Stimulated activated CD8-positive, alpha-beta memory T cell treated with anti-CD3 and anti-CD28 coated beads, Interleukin-4, amount 100 ng/mL, for 1 hour (primary cell): ENCODE measurements at places on chromosomes 13 and 19.

DNA sequence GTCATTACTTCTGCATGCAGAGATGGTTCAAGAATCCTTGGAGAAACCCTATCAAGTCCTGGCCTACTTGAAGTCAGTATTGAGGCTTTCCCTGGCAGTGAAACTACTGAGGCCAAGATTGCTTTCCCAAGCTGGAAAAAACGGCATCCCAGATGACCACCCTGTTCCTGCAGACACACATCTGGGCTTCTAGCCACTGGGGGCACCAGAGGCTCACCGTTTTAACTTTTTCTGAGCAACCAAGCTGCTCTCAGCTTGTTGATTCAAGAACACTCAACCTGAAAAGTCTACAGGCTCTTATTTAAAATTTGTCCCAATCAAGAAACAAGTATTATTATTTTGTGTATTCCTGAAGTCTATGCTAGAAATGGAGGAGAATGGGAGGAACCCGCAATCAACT, 66.6 kb downstream of the SPRYD7 start:
- no peak for DNase-seq

DNA sequence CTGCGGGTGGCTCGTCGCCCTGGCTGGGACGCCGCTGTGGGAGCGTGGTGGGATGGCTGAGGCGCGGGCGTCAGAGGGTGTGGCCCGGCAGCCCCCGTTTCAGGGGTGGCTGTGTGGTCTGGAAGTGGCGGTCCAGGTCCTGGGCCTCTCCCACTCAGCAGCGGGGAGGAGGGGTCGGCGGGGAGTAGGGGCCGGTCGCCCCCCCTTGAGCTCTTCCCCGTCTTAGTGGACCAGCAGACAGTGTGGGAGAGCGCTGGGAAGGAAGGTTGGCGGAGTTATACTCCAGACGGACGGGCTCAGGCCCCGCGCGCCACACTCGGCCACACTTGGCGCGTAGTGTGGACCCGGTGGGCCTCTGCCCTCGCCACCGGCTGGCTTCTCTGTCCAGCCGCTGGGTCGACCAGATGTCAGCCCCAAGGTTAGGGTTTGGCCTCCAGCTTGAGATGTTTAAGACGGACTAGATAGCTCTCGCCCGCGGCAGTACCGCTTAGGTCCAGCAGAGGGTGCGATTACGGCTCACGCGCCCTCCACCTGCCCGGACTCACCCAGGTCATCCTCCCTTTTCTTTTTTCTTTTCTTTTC, 21.7 kb upstream of the ZNF429 start:
- DNase-seq = peak; percentile 42

- DNase-seq = no peak
These were observed 26.1 kb downstream of the IER2 start for GRCh38 chr19:13176345-13176744.

DNA sequence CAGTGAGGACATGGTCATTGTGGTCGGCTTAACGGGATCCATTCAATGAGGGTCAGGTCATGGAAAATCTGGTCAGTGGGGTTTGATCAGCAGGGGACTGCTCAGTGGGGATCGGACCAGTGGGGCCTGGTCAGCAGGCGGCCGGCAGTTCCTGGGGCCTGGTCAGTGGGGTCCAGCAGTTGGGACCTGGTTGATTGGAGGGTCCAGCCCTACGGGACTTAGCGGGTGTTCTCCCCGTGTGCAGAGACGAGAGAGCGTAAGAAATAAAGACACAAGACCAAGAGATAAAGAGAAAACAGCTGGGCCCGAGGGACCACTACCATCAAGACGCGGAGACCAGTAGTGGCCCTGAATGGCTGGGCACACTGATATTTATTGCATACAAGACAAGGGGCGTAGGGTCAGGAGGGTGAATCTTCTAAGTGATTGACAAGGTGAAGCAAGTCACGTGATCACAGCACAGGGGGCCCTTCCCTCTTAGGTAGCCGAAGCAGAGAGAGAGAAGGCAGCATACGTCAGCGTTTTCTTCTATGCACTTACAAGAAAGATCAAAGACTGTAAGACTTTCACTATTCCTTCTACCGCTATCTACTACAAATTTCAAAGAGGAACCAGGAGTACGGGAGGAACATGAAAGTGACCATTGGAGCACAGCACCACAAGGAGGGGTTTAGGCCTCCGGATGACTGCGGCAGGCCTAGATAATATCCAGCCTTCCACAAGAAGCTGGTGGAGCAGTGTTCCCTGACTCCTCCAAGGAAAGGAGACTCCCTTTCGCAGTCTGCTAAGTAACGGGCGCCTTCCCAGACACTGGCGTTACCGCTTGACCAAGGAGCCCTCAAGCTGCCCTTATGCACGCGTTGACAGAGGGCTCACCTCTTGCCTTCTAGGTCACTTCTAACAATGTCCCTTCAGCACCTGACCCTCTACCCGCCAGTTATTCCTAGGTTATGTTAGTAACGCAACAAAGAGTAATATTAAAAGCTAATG, 62.1 kb upstream of the TPM4 start:
- DNase-seq = no peak

DNA sequence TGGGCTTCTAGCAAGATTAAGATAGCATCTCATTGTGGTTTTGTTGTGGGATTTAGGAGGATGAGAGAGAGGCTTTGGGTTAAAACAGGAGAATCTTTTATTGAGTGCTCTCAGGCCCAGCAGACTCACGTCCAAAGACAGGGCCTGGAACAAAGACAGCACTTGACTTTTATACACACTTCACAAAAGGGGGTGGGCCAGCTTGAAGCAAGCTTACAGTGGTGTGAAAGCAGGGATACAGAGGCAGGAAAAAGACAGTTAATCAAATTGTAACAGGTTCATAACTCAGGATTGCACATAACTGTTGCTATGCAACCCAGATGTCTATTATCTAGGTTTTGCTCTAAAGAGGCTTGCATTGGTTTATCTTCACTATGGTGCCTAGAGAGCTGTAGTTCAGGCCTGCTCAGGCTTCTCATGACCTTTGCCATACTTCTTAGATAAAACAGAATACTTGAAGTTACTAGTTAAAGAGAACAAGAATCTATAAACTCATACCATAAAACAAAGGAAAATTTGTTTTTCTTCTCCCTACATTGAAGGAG, 42.2 kb upstream of the CEACAM21 start:
- no peak for DNase-seq

- DNase-seq = no peak
These were observed 408.2 kb downstream of the TBC1D4 start for GRCh38 chr13:75073786-75074185.

GRCh38 chr13:83634601-83635000, 247.7 kb downstream of the SLITRK1 start:
- no peak for DNase-seq

DNA sequence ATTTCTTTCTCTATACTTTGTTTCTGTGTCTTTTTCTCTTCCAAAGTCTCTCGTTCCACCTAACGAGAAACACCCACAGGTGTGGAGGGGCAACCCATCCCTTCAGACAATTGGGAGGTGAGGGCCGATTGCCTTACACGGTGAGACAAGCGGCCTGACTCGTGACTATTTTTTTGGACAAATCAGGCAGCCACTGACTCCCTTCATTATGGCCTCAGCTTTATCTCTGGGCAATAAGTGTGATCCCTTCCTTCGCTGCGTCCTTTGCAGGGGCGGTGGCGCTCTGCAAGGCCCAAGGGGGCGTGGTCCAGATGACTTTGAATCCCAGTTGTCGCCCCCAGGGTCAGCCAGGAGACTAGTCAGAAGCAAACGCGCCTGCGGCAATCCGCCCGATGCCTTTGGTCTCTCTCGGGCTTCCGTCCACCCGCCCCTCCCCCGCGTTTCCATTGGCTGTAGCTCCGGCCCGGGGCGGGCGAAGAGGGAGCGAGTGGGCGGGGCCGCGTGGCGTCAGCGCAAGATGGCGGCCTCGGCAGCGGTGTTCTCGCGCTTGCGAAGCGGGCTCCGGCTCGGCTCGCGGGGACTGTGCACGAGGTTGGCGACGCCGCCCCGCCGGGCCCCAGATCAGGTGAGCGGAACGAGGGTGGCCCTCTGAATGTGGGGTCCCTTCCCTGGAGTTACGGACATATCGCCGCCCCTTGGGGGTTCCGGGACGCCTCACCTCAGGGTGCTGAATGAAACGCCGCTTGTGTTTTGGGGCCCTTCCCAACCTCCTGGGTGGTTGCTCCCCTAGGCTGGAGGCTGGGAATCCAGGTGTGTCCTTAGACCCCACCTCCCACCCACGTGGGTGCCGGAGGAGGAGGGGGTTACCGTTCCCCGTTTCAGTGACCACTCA, at the start of gene TIMM50:
TSS of gene TIMM50 (plus strand) at position 502 of the 892 bp plus-strand sequence. CDS start at position 518, 16 bp downstream.
- DNase-seq = peak; percentile 95

- DNase-seq = no peak
These were observed 2.7 kb upstream of the RASA3 start for GRCh38 chr13:114134944-114135610.

DNA sequence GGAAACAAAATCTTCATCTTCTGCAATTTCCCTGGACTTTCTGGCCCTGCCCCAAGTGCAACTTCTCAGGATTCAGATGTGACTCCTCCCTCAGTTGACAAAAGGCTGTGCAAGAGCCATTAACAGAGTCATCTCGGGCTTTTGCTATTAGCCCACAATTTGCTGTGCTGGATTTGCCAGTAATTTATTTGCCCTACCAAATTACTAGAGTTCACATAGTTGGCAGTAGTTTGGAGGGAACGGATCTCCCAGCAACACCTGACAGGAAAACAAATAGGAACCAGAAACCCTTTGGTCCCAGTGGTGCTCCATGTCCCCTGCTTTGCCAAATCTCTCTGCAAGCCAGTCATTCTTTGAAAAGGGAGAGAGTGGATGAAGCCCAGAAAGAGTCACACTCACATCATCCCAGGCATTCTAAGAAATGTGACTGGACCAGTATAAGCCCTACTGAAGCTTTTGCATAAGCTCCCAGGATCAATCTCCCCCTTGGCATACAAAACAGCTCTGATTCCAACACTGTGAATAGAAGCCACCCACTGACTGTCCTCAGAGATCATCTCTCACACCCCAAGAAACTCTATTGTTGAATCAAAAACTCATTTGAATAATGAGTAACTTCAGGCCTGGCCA, 350.1 kb upstream of the NBEA start:
- no peak for DNase-seq

DNA sequence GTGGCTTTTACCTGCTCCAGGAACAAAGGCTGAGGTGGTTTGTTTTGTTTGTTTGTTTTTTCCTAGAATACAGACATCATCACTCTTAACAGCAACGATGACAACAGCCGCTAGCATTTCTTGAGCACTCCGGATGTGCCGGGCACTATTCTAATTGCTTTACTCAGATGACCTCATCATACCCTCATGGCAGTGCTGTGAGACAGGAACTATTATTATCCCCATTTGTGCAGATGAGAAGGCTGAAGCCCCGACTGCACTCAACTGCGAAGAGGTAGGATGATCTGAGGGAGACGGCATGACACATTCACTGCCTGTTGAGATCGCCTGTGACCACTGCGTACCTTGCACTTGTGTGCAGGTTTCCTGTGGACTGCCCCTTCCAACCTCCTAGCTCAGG, 66.5 kb downstream of the CCDC70 start:
- DNase-seq = no peak

DNA sequence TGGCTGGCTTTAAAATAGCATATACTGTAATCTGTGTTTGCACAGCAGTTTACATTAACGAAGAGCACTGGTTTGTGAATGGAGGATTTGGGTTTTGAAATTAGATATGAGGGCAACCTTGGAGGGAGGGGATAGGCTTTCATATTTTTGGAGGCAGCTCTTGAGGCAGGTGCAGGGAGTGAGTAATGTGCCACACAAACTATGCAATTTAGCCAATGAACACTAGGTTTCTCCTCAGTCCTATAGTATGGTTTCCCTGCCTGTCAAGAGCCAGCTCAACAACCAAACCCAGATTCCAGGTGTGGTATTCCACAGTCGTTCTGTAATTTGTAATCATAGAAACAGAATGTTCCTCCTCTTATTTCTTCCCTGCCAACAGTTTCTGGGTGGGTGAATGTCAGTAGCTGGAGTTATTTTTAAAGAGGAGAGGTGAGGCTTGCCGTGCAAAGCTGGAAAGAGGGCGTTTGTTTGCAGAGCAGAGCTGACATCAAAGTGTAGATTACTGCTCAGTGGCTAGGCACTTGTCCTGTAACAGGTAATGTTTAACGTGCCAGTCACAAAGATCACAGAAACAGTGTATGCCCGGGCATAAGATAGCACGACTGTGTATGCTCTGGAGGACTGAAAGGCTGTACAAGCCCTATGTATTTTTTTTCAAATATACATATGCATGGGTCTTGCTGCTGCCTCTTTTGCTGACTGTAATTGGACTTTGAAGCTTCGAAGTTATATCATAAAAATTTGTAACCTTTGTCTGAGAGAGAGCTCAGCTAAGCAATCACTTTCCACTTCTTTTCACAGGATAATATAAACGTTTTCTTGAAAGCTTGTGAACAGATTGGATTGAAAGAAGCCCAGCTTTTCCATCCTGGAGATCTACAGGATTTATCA, 124.2 kb downstream of the LMO7 start:
- DNase-seq = no peak

DNA sequence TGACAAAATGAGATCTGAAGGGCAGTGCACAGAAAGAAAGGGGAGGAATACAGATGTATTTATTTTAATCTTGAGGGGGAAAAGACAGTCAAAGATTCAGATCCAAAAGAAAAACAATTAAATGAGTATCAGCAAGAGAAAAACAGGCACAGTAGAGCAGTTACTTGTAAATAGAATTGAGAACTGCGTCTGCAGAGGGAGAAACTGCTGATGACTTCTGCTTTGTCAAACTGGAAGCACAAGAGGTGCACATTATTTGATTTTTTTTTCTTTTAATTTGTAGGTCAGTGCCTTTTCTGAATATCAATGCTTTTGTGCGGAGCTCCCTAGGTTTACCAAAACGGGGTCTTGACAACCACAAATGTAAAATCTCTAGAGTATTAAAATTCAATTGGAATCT, 37.3 kb downstream of the EFNB2 start:
- no peak for DNase-seq

DNA sequence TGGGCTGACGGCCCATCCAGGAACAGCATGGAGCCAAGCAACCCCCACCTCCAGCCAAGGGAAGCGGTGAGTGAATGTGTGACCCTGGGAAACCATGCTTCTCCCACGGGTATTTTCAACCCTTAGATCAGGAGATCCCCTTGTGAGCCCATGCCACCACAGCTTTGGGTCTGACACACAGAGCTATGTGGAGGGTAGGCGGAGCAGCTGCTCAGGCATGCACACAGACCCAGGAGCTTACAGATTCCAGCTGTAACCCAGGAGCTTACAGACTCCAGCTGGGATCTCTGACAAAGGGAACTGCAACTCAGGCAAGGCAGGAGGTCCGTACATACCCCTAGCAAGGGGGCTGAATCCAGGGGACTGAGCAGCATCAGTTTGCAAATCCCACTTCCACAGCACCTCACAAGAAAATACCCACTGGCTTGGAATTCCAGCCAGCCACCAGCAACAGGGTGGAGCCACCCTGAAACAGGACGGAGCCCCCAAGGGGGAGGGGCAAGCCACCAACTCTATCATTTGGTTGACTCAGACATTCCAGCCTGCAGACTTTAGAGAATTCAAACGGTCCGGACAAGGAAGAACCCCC, 40.8 kb upstream of the RFXAP start:
- no peak for DNase-seq
